Skeletal muscle cell (primary cell): ENCODE measurements at places on chromosomes 1 and 21.

GRCh38 chr1:1302951-1303509 lies 4.7 kb downstream of the ACAP3 start:
- DNase-seq, result no peak

- no peak for DNase-seq
Observed at GRCh38 chr1:169508432-169509338, 22.9 kb upstream of the SLC19A2 start.

- no peak for DNase-seq
Observed at GRCh38 chr1:34684266-34684665, 70.6 kb upstream of the GJB5 start.

DNA sequence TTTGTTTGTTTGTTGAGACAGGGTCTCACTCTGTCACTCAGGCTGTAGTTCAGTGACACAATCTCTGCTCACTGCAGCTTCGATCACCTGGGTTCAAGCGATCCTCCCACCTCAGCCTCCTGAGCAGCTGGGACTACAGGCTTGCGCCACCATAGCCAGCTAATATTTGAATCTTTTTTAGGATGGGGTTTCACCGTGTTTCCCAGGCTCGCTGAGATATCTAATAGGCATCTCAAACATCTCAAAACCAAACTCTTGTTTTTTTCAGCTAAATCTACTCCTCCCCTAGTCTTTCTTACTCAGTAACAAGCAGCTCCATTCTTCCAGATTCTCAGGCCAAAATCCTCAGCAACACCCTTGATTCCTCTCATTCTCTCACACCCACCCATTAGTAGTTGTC lies 22.0 kb upstream of the SRRM1 start:
- no peak for DNase-seq

GRCh38 chr21:41951876-41952567 lies 1.8 kb downstream of the C2CD2 start:
- DNase-seq, result no peak
